HCEC 1CT (cell line): ENCODE measurements at places on chromosomes 11 and 22.
A peak's percentile ranks its signal among the peaks of the same experiment; 100 is the strongest.

DNA sequence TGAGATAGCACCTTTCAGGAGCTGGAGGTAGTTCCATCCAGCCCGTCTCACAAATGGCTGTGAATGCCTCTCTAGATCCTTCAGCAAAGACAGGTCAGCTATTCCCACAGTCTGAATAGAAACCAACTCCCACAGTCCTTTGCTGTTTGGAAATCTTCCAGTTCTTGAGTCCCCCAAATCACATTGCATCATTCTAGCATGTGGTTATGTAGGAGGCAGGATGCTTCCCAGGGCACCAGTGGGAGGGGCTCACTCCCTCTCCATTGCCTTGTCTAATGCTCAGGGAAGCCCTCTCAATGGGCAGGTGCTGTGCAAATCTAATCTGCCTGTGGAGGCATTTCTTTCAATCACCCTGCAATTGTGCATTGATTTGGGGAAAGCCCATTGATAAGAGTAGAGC, 14.6 kb downstream of the NAV2 start:
- peak; percentile 60 for DNase-seq

GRCh38 chr11:111465400-111465799, 46.8 kb downstream of the BTG4 start:
- peak; percentile 84 for DNase-seq

GRCh38 chr11:117550466-117550865, 222.8 kb downstream of the CEP164 start:
- no peak for DNase-seq

DNA sequence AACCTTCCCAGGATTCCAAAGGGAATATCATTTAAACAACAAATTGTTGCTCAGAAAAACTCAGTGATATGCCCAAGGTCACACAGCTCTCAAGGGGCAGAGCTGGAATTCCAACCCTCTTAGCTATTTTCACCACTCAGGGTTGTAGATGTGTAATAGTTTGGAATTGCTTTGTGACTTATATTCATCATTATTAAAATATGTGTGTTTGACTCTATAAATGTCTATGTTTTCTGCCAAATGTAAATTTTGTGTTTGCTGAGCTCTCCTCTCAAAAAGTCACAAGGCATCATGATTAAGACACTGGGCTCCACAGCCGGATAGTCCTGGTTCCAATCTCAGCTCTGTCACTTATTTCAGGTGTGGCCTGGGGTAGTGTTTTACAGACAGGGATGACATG, 407.3 kb downstream of the TMEM135 start:
- DNase-seq: peak; percentile 82

DNA sequence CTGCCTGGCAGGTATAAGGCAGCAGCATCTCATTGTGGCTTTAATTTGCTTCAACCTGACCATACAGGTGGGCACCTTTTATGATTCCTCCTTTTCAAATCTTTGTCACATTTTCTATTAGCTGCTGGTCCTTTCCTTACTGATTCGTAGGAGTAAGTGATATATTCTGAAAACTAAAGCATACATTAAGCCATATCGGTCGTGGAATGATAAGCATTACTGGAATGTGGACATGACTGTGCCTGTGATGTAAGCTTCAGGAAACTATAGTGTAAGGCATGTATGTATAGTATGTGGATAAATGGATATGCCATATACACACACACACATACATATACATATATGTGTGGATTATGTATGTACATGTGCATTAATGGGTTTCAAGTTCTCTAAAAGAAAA, 20.8 kb downstream of the YPEL1 start:
- peak; percentile 7 for DNase-seq

DNA sequence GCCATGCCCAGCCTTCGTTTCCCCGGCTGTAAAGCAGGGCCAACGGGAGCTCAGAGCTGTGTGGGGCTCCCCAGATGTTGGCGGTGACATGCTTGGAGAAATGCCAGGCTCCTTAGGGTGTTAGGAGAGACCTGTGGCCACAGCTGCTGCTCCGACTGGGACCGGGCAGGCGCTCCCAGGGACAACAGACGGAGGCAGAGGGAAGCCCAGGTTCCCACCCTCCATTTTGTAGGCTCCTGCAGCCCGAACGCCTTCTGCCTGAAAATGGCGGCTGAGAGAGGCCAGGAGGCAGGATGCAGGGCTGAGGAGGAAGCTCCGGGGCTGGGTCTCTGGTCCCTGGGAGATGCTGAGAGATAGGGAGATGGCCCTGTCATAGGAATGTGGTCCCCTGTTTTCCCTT, 10.0 kb downstream of the CD6 start:
- no peak for DNase-seq

DNA sequence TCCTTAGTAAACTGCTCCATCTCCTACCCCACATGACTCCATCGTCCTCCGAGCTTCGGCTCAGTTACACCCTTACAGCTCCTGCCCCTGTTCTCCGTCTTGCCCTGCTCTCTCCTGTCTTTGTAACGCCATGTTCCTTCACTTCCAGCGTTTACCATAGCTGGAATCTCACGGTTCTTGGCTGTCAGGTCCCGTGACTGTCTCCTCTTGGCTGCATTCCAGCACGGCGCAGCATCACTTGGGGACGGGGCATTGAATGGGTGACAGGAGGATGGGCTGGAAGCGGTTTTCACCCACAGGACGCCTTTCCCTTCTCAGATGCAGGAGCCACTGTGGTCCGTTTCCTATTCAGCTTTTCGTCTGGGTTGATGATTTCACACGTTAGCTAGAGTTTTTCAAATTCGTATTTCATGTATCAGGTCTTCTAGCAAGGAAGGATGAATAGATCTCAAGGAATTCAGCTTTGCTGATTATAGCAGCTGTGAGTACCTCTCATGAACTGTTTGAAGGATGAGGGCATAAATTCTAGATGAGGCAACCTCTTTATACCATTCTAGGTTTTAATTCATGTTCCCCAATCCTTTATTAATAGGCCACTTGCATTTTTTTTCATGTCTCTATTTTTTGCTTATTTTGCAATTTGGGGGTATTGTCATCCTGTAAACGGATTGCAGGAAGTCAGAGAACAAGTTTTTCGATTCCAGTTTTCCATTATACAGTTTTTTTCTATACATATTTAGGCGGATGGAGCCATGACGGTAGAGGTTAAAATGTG, 29.1 kb downstream of the ZBED4 start:
- no peak for DNase-seq

GRCh38 chr22:37686002-37686982, at the start of gene NOL12:
Gene NOL12 (plus strand): TSS chr22:37686343. CDS start chr22:37686393, 50 bp downstream.
- DNase-seq: peak; percentile 85

GRCh38 chr22:45971408-45972028, 5.4 kb downstream of the WNT7B start:
- DNase-seq: no peak

GRCh38 chr11:116498161-116498560, 274.6 kb downstream of the BUD13 start:
- no peak for DNase-seq

GRCh38 chr22:17780116-17780740, 6.0 kb upstream of the BID start:
- DNase-seq: no peak

GRCh38 chr11:3905080-3905953, 49.9 kb downstream of the STIM1 start:
- DNase-seq: peak; percentile 79

GRCh38 chr11:134763030-134763388, 351.0 kb upstream of the B3GAT1 start:
- DNase-seq: no peak

- DNase-seq: peak; percentile 17
These were observed 76.7 kb downstream of the BMAL1 start for GRCh38 chr11:13354335-13354734.

- no peak for DNase-seq
These were observed 107.0 kb downstream of the SHANK2 start for GRCh38 chr11:71145368-71145767.

- no peak for DNase-seq
These were observed 73.5 kb downstream of the KCNQ1 start for GRCh38 chr11:2518111-2518982.
